ENCODE measurements at places on chromosomes 6 and 20.

DNA sequence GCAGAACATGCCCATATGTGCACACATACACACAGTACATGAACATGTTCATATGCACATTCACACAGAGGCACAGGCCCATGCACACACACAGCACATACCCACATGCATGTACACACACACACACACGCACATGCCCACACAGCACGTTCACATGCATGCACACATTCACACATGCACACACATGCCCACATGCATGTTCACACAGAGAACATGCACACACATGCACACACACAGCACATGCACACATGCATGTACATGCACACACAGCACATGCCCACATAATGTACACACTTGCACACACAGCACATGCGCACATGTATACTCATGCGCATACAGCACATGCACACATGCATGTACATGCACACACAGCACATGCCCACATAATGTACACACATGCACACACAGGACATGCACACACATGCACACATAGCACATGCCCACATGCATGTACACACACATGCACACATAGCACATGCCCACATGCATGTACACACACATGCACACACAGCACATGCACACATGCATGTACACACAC, 25.9 kb downstream of the RNASET2 start:
- no peak for DNase-seq

DNA sequence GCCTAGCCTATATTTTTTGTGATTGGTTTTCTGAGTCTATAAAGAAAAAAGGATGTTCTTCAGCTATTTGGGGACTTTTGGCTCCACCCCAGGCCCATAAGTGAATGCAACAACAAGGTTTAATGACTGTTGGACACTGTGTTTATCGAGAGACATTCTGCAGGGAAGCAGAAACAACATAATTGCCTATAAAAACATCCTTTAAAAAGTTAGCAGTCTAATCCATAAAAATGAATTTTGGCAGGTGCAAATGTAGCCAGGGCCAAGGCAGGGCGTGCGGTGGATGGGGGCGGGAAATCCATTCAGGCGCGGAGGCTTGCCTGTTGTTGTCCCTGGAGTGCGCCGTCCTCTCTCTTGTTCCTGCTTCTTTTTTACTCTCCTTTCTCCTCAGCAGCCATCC, 99.3 kb downstream of the PAX1 start:
- DNase-seq: no peak

GRCh38 chr6:26432627-26433201, 7.6 kb upstream of the BTN3A3 start:
- no peak for DNase-seq

DNA sequence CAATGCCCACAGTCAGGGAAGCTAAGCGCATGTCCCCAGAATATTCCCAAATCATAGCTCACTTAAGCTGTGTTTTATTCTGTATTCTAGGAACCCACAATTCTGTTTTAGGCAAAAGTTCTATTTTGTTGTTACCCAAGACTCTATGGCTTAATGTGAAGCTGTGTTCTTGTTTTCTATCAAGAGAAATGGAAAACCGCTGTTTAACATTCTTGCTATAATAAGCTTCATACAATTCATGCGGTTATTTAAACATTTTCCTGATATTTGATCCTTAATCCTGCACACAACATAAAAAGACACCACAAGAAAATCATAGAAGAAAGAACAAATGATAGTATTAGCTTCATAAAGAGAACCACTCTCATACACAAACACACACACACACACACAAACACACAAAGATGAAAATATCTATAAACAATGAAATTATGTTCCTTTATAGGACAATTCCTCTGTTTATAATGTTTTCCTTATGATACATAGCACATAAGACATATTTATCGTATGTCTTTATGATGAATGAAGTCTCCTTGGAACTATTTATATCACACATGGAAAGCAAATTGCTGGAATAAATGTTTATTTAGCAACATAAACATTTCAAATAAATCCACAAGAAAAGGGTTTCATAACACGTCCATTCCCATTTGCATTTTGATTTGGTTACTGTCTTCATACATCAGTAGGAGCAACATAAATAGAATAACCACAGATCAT, 16.4 kb upstream of the COL21A1 start:
- no peak for DNase-seq

DNA sequence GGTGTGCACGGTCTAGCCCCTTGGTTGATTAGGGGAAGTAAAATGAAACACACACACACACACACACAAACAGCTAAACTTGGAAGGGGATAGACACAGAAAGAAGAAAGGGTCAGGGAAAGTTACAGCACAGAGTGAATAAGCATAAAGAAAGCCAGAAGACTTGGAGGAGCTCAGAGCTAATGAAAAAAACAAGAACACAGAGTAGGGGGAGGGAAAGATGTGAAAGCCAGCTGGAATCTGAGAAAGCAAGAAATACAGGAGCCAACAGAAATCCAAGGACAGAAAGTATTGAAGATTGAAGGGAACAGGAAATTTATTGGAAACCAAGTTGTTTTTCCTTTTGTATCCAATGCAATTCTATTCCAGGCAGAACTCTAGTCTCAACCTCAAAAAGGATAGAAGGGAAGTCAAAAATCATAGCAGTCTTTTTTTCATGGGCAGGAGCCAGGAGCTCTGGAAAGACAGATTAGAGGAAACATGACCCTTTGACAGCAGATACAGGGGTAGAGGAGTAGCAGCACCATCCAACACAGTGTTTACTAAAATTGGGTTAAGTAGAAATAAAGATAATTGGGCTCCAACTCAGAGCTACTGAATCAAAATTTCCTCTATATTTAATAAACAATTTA, 10.1 kb downstream of the HMGCLL1 start:
- no peak for DNase-seq

DNA sequence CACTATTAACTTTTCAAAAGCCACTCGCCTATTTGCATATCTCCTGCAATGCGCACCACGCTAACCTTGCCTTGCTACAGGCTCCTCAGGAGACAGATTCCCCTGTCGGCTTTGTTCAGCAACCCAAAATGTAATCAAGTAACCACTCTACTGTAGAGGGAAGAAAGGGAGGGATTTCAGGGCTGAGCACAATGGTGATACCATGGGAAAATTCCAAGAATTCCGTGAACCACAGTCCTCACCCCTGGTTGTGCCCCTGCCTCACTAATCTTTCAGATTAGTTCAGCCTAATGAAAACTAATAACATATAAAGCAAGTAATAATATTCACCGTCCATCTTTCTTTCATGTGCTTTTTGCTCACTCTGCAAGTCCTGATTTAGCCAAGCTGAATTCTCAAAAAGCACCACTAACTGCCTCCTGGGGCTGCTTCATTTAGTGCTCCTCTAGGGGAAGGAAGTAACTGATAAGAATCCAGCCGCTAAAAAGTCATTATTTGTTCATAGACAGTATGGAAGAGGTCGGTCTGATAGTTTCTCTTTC, 6.6 kb downstream of the CITED2 start:
- DNase-seq: no peak

DNA sequence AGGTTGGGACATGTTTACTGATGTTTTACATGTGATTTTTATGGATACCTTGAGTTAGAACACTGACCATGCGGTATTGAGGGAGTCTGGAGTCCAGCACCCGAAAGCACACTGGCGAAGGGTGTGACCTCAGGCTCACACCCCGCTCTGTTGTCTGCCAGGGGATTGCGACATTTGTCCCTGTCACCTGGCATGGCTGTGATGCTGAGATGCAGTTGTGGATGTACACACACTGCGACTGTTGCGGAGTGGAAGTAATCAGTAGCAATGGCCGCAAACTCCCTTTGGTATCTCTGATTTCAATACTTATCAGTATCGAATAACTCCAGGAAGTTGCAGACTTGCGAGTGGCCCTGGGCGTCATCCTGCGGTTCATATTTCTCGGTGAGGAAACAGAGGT, 43.2 kb downstream of the CDH4 start:
- DNase-seq: no peak

DNA sequence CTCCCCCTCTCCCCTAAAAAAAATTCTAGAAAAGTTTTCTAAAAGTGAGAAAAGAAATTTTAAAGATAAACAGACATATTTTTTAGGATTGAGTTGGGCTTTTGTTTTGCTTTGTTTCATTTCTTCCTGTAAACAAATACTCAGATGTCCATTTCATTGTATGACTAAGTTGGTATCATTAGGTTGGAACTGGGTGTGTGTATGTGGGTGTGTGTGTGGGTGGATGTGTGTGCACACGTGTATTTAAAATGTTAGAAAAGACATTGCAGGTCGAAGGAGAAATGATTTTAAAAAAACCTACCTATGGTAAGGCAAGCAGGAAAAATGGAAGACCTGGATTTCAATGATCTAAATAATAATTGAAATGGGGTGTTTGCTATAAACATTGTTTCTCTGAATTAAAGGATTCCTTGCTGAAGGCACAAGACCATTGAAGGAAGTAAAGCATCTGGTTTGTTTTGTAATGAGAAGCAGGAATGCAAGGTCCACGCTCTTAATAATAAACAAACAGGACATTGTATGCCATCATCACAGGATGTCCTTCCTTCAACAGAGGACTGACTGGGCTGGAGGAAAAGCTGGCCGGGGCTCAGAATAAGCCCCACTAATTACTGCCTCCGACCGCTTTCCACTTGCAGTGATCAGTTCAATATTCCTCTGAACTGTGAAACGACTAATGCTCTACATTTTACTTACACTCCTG, 996 bp upstream of the PRDM1 start:
- DNase-seq: no peak

DNA sequence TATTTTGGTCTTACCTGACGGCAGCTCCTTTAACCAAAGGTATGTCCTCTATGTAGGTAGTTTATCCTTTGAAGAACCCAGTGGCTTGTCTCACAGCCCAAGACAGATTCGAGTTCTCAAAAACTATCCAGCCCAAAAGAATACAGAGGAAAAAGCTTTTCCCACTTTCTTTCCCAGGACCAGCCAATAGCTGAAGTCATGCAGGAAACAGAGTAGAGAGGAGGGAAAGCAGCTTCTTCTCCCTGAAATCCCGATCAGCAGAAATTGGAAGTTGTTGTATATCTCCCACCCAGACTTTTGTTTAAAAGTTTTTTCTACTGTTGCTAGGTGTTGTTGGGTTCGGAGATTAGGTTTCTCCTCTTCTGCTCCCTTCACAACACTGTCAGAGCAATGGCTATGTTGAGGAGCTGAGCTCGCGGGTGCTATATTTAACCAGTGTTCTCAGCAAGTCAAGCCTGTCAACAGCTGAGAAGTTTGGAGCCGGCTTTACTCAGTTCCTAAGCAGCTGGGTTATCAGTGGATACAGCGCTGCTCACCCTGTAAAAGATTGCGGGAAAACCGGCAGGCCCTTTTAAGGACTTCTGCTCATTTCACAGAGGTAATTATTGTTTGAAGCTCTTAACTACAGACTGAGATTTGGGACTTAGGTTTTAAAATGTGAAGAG, at the start of gene FILIP1:
Gene FILIP1 (minus strand): TSS at position 401 of the 665 bp plus-strand sequence. CDS start 78,828 bp downstream, outside the sequence.
- peak; percentile 74 for DNase-seq

GRCh38 chr6:21885532-21886114, 292.1 kb downstream of the SOX4 start:
- no peak for DNase-seq

GRCh38 chr6:16380220-16380809, 141.9 kb downstream of the GMPR start:
- DNase-seq: no peak

GRCh38 chr6:164409309-164410009, 899.9 kb downstream of the C6orf118 start:
- DNase-seq: no peak

GRCh38 chr6:133889557-133890403, 867 bp downstream of the TCF21 start:
- DNase-seq: peak; percentile 85

- no peak for DNase-seq
These were observed 13.1 kb downstream of the TPD52L1 start for GRCh38 chr6:125166711-125167110.

DNA sequence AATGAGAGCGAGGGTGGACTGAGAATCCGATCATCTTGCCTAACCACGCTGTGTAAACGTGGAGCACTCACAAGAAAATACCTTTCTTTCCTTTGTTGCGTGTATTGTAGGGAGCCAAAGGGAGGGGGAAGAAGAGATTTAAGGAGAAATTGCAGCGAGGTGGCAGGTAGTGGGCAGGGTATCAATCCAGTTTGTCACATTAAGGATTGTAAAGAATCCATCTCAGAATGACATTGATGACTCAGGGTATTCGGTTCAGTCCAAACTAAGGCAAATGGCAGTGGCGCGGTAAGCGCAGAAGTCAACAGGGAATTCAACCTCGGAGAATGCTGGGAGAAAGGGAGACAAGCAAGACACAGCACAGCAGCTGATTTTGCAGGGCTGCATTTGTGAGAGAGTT, 146.2 kb downstream of the ID4 start:
- DNase-seq: no peak

DNA sequence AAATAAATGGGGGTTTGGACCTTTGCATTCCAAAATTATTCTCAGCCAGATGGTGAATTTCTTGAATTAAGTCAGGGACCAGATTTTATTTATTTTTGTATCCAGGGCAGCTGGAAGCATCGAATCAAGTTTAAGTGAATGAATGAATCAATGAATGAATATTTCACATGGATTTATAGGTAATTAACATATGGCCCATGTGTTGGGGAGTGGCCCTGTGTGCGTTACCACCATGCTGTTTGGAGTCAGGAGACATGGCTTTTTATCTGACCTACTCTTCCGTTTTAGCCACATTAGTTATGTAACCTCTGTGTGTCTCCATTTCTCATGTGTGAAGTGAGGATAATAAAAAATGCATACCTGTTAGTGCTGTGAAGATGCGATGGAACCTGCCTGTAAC, 213.5 kb downstream of the CDH26 start:
- DNase-seq: no peak

- no peak for DNase-seq
These were observed 304.1 kb downstream of the LAMA2 start for GRCh38 chr6:129186988-129187387.

DNA sequence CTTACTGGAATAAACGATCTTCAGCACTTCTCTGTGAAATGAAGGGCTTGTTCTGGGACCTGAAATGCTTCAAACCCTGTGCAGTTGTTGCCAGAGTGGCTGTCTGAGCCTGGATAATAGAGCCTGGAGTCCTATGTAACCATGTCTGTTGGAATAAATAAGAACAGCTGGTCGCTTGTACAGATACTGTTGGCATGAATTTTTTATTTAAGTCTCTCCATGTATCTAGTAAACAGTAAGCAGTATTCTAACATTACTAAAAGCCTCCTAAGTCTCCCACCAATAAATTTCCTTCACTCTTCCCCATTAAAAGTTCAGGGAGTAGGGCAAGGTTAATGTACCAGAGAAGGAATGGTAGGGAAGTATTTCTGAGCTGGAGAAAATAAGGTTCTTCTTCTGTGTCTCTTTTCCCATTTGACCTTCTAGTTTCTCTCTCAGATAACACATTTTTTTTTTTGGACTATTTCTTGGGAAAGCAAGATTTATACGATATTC, 227.5 kb downstream of the PRL start:
- no peak for DNase-seq

GRCh38 chr6:134642279-134642678, 307.6 kb downstream of the ALDH8A1 start:
- DNase-seq: no peak

- no peak for DNase-seq
These were observed 48.6 kb upstream of the SASH1 start for GRCh38 chr6:148294059-148294458.

DNA sequence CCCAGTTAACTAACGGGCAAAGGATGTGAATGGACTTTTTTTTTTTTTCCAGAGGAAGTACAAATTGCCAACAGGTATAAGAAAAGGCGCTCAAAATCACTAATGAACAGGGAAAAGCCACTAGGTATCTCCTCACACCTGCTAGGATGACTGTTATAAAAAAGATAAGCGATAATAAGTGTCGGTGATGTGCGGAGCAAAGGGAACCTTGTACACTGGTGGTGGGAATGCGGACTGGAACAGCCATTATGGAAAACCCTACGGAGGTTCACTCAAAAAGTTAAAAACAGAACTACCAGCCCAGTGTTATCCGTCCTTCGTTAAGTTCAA, 787 bp upstream of the RAB32 start:
- DNase-seq: no peak
